ENCODE measurements at places on chromosomes 16 and 17.

DNA sequence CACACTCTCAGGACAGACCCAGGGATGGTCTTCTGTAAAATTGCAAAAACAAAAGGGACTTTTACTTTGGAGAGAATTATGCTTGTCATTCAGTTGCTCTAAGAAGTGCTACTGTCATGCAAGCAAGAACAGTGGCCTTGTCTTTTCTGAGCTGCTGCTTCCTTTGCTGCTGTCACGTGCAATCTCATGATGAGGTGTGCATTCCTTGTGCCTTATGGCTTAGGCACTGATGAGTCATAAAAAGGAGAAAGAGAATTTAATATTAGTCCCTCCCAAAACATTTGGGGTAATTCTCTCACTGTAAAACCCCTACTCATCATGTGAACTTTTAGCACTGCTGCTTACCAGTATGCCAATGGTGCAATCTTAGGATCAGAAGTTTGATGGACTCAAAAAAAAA is 2051.3 kb downstream of the TP53TG3F start:
- no peak for DNase-seq

DNA sequence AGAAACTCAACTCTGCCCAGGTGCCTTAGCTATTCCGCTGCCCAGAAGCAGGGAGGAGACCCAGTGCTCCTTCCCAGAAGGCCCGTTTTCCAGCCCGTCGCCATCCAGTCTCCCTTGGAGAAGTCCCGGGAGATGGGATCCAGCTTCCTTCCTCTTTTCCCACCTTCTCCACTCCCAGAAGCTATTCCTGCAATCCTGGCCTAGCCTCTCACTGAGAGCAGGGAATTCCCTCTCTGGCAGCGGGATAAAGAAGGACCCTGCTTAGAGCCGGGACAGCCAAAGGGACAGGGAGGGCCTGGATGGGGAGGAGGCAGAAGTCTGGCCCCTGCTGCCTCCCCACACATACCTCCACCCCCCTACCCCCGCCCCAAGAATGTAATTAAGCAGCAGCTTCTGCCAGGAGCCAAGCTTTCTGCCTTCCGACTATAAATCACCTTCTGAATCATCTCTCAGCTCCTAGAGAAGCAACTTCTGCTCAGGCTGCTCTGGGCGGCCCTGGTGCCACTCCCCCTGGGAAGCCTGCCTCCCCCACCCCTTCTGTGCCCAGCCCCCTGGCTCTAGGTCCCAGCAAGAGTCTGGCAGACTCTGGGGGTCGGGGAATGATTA is 6.4 kb downstream of the WNT3 start:
- no peak for DNase-seq

- DNase-seq: no peak
Observed at GRCh38 chr17:44033861-44034408, 19.2 kb upstream of the TMEM101 start.

GRCh38 chr16:66800856-66801255 is 528 bp downstream of the TERB1 start:
- no peak for DNase-seq

- no peak for DNase-seq
Observed at GRCh38 chr17:7883781-7884386, 4.7 kb upstream of the CHD3 start.

DNA sequence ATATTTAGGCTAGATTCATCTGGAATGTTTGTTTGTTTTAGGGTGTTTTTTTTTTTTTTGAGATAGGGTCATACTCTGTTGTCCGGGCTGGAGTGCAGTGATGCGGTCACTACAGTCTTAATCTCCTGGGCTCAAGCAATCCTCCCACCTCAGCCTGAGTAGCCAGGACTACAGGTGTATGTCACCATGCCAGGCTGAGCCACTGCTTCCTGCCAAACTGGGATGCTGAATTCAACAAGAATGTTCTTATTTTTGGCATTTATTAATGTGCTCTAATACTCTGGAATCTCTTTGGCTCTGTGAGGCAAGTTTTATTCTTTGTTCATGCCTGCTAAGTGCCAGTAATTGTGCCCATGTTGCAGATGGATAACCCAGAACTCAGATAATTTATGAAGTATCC is 21.5 kb downstream of the SP2 start:
- DNase-seq: no peak

- DNase-seq: peak; percentile 88
Observed at GRCh38 chr16:31427441-31428278, 500 bp downstream of the COX6A2 start.

DNA sequence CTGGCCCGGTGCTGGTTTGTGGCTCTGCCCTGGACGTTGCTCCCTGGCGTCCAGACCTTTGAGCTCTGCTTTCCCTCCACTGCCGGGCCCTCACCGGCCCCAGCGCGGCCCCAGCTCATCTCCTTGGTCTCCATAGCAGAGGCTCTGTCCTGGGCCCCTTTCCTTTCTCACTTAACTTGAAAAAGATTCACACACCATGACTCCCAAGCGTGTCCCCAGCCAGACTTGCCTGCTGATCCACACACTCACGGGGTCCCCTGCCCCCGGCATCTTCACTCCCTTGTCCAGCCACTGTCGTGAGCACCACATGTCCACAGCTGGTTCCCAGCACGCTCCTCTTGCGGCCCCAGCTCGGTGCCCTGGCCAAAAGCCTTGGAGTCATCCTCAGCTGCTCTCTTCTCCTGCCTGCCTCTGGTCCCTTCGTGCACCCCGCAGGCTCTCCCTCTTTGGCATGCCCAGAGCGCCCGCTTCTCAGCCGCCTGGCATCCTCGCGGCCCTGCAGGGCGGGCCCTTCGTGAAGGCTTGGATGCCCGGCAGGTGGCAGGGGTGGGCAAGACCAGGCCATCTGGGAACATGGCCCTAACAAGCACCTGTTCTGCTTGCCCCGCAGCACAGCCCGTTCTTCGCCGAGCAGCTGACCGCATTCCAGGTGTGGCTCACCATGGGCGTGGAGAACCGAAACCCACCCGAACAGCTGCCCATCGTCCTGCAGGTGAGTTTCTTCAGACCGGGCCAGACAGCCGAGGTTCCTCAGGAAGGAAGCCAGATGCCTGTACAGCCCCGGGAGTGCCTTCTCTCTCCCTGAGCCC is 145.6 kb upstream of the CHMP6 start:
- DNase-seq: peak; percentile 20

DNA sequence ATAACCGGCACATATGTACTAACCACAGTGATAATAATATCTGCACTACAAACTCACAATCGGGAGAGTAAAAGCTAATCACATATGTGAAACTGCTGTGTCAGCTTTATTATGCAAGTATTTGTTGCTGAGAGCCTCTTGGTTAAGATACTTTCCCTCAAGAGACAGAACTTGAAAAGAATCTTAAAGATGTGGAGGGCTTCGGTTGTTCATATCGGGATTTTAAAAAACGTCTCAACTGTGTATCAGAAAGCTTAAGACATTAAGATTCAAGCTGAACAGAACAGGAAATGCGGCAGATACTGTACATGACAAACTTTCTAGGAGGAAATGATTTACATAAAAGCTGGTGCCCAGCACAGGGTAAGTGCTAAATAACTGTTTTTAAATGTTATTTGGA is 27.5 kb upstream of the HLF start:
- DNase-seq: no peak

GRCh38 chr16:5377280-5377898 is 279.8 kb upstream of the EEF2KMT start:
- no peak for DNase-seq

GRCh38 chr17:21019976-21020586 is 22.7 kb downstream of the USP22 start:
- peak; percentile 70 for DNase-seq

DNA sequence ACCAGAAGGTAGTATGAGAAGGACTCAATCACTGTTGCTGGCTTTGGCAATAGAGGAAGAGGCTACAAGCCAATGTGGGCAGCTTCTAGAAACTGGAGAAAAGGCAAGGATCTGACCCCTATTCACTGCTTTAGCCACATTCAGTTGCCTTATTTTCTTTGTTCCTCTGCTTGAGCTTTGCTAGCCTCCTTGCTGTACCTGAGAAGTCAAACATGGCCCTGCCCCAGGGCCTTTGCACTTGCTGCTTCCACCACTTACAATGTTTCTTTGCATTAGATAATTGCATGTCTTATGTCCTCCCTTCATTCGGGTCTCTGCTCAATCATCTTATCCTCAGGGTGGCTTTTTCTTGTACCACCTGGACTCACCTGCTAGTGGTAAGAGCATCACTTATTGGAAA is 15.8 kb downstream of the HS3ST4 start:
- no peak for DNase-seq

DNA sequence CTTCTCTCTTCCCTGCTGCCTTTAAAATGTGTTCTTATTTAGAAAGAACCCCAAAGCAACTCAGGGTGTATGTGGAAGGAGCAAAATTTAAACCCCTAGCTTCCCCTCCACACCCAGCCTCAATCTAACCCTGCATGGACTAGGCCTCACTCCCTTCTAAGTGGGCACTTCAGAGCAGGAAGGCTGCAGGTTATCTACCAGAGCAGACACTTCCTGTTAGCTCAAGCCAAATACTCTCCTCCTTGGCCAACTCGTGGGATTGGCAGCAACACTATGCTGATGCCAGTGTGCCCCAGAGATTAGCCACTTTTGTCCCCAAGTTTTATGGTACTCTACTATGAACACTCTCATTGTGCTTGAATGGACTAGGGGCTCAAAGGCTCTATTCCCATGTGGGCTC is 35.6 kb downstream of the CCDC42 start:
- no peak for DNase-seq
